Cortex of kidney (tissue), 1 donor: ENCODE measurements at places on chromosomes 12 and 14.

DNA sequence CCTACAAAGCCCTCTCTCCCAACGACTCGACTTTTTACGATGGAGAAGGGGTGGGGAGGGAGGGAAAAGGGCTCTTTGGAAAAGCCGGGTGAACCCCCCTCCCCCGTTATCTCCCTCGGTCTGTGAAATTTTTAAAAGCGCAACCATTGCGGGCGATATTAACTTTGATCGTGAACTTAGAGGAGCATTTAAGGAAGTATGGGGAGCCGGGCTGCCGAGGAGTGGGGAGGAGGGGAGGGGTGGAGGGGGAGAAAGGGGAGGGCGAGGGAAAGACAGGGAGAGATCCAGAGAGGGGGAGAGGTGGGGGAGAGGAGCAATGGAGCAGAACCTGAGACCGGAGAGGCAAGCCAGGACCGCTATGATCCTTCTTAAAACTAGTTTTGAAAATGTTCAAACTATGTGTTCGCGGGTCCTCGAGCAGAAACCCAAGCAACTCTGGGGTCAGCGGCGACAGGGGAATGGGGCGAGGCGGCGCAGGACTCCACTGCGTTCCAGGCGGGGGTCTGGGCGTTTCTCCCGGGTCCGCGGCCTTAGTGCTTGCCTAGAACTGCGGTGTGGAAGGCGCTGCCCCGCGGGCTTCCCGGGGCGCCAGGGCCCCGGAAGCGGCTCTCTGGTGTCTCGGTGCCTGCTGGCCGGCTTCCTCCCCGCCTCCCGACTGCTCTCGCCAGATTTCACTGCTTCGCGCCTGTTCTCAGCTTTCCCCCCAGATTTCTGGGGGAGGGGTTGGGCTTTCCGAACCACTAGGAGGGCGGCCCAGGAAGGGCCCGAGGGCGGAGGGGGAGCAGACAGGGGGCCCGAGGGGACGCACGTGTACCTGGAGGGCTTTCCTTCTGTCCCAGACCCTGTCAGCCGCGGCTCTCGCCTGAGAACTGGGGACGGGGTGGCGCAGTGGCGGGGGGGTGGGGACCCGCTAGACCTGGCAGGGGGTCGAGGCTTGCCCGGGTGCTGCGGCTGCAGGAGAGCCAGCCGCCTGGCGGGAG lies at the start of gene HOTAIR:
Gene HOTAIR (minus strand): TSS at position 871 of the 980 bp plus-strand sequence.
- no peak for DNase-seq

DNA sequence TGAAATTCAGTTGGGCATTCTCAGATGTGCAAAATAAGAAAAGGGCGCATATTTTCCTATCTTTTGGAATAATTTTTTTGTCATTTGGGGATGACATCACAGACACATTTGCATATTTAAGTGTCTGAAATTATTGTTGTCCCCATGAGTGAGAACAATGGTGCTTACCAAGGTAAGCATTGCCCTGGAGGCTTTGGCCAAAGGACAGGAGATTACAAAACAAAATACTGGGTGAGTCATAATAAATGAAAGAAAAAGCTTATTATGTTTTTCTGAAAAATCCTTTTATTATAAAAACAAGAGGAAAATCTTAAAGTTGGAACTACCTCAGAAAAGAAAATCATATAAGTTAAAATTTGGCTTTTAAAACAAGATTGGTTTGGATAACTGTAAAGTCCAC lies 254.9 kb downstream of the BTG1 start:
- DNase-seq = no peak

- DNase-seq = no peak
Observed at GRCh38 chr14:32252030-32252670, 49.1 kb upstream of the RNU6-8 start.

DNA sequence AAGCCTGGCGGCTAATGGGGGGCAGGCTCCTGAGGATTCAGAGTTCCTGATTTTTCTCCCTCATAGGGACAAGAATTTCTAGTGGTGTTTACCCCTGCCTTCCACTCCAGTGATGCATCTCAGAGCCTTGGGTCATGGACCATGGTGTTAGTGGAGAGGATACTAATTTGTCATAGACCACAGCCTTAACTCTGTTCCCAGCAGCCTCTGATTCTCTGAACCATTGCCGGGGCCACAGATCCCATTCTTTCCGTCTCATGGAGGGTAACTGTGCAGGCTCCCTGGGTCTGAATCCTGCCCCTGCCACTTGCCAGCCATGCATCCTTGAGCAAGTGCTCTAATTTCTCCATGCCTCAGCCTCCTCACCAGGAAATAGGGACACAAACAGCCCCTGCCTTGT lies 55.1 kb downstream of the RPH3A start:
- DNase-seq = no peak

GRCh38 chr14:43169722-43170121 lies 1337.4 kb downstream of the FSCB start:
- no peak for DNase-seq

- no peak for DNase-seq
Observed at GRCh38 chr12:125132698-125133400, 67.6 kb downstream of the AACS start.

DNA sequence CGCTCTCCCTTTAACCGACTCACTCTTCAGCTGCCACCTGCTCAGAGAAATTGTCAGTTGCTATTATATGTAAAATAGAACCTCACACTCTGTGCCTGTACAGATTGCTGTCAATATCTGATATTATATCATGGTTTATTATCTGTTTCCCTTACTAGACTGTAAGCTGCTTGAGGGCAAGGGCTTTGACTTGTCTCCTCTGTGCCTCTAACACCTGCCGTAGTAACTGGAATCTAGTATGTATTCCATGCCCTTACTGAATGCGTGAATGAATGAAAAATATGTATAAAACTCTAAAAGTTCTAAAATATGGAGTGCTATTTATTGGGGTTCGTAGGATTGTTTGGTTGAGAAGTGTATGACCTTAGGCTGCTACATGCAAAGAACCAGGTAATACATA lies 1.7 kb upstream of the CD69 start:
- no peak for DNase-seq

DNA sequence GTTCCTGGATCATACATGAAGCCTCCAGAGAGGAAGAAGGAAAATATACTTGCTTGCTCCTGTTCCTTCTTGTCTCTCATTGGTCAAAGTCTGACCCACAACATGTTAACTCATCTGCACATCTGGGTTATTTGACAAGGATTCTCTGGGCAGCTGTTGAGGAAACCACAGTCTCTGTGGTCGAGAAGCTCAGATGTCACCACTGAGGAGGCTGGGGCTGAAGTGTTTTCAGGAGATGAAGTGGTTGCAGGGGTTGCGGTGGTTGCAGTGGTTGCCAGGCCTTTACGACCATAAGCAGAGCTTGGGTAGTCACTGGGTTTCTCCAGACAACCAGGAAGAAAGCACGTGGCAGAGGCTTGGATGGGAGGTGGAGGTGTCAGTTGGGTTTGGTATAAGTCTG lies 265.0 kb upstream of the LRIG3 start:
- no peak for DNase-seq

GRCh38 chr12:30694412-30695198 lies 1.1 kb downstream of the IPO8 start:
- no peak for DNase-seq

GRCh38 chr12:92544322-92544721 lies 158.5 kb upstream of the PLEKHG7 start:
- DNase-seq = no peak

DNA sequence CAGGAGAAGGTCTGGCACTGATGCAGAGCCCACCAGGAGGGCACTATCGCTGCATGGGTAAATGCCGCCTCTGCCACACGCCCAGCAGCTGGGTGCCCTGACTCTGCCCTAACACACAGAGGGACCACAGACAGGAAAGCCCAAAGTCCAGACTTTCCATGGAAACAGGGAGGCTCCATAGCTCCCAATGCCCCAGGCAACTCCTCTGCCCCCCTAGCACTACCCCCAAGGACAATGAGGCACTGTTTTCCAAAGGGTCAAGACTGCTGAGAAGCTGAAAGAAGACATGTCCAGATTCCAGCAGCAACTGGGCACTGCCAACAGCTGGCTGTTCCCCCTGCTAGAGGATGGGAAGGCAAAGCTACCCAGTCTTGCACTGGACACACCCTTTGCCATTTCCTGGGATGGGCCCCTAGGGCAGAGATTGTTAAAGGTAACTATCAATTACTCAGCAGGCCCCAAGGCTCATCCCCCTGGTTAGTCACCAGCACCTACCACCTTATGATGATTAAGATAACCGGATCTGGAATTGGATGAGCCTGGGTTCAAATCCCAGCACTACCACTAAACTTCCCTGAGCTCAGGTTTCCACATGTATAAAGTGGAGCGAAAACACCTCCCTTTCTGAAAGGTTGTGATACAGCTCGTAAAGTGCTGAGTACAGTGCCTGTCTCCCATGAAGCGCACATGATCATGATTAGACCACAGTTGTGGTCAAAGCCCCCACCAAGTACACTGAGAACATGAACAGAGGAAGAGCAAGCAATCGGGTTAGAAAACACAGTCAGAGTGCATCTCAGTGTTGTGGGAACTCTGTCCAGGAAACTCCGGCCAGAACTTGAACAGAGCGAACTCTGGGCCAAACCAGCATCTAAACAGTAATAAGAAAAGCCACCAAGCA lies 3.3 kb downstream of the PXN start:
- DNase-seq = no peak

- DNase-seq = no peak
Observed at GRCh38 chr12:52566847-52567291, 6.8 kb downstream of the KRT74 start.

GRCh38 chr12:131950182-131950913 lies 606 bp downstream of the EP400 start:
- no peak for DNase-seq

GRCh38 chr12:1911598-1912575 lies 6.6 kb downstream of the CACNA2D4 start:
- no peak for DNase-seq

- no peak for DNase-seq
Observed at GRCh38 chr12:108832208-108832607, 25.2 kb downstream of the SSH1 start.

GRCh38 chr12:71565535-71565934 lies 98.1 kb downstream of the ZFC3H1 start:
- no peak for DNase-seq

DNA sequence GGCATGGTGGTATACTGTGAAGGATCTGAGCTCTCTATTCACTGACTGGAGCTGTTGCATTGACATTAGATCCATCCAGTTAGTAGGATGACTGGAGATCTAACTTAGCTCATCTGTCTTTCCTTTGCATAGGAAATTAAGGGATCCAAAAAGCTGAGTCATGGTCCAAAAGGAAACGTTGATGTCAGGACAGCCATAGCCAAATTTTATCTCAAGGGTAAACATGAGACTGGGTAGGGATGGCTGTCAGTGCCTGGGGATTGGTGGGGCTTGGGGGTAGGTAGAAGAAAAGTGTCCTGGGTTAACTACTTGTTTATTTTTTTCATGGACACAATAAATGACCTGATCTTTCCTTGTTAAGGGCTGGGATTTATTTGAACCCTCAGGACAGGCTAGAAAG lies 4.6 kb downstream of the FAM177A1 start:
- no peak for DNase-seq

DNA sequence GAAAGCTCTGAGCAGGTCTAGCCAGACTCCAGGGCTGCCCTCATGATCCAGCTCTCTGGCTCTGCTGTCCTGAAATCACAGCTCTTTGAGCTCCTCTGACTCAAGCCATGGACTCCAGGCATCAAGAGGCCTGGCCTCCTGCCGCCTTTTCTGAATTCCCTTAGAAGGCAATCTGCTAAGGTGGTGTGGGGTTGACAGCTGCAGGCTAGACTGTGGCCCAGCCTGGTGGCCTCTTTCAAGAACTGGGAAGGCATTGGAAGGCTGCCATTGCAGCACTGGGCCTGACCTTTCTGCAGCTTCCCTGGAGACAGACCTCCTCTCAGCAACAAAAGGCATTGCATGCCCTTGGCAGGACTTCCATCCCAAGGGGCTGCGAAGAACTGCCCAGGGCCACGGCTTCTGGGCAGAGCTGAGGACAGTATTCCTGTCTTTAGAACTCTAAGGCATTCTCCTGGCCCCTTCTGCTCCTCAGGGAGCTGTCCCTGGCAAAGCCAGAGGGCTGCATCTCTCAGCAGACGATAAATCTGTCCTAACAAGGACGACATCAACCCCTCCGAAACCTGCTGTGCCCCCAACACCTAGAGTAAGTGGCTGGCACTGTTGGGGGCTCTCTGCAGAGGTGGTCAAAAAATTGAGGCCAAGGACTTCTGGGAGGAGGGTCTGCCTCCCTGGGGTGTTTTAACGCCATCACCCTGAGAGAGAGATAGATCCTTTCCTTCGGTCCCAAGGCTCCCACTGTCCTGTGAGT lies 115.6 kb downstream of the RBM19 start:
- DNase-seq = no peak

DNA sequence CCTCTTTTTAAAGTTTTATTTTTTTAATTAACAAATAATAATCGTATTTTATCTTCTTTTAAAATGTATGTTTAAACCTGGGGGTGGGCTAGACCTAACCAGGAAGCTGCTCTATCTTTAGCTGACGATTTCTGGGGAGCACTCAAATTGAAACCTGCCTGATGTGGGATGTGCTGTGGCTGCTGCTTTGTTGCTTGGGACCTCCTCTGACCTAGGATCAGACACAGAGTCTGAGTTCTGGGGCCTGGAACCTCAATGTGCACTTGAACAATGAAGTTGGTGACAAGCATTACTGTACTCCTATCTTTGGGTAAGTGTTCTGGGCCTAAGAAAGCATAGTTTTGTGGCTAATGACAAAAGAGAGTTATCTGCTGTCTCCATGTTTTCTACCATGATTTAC lies 386.7 kb downstream of the DAD1 start:
- no peak for DNase-seq

- no peak for DNase-seq
Observed at GRCh38 chr14:70097576-70098249, 91.0 kb downstream of the SLC8A3 start.

DNA sequence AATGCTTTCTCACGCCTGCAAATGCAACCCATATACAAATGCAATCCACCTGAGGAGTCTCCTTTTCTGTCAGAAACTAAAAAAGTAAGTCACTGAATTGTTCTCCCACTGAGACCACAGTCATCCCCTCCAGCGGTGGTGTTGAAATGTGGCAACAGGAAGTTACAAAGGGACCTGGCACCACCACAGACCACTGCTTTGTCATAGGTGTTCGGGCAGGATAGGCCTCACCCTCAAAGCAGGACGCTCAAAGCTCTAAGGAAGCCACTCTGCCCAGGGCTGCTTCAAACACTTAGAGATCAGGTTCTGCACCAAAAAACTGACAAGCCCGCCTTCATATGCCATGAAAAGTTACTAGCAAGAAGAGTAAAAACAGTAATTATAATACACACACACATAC lies 11.3 kb downstream of the PHLDA1 start:
- DNase-seq = no peak

DNA sequence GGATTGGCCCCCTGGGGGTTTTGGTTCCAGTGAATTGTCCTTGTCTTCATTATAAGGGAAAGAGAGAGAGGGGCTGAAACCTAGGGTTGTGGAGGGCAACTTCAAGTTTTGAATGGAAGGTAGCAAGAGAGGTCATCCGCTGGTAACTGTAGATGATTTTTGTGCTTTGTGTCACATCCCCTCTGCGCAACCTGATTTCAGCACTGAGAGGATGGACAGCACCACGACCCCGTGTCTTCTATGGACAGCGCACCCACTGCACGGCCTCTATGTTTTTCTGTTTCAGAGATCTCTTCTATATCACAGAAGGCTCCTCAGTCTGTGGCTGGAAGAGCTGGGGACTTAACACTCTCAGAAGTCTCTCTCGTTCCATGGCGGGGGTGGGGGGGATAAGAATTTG lies 127.0 kb upstream of the RPH3A start:
- DNase-seq = no peak
